ENCODE measurements at places on chromosomes 13 and 19.

DNA sequence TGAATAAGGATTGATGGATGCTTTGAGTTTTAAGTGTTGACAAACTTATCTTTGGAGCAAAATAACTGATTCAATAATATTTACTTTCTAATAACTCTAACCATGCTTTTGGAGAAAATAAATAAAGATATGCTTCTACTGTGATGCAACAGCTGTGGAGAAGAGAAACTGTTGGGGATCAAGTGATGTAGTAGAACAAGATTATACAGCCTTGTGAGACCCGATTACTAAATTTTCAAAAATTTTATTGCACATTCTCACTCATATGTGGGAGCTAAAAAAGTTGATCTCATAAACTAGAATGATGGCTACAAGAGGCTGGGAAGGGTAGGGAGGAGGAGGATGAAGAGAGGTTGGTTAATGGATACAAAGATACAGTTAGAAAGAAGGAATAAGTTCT, 85.5 kb upstream of the OXGR1 start:
- no peak for DNase-seq

DNA sequence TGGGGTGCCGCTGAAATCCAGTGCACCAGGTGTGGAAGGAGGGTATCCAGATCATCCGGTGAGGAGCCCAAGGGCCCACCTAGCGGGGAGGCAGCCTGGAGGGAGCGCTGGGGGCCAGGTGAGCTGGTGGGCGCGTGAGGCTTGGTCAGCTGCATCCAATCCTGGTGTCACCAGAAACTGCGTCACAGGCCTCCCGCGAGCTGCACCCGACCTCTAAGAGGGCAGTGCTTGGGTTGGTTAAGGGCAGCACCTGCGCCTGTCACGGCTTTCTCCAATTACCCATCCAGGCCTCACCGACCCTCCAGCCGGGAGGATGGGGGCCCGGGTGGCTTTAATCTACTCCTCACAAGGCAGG, 284 bp downstream of the RNF17 start:
- DNase-seq = no peak

GRCh38 chr13:50283017-50283416, 267.8 kb downstream of the KCNRG start:
- no peak for DNase-seq

GRCh38 chr19:45676851-45677263, 8.8 kb downstream of the GIPR start:
- no peak for DNase-seq

GRCh38 chr13:90293793-90294361, 1053.6 kb upstream of the MIR17HG start:
- DNase-seq = no peak

GRCh38 chr13:19950374-19950773, 8.2 kb upstream of the ZMYM2 start:
- DNase-seq = no peak

DNA sequence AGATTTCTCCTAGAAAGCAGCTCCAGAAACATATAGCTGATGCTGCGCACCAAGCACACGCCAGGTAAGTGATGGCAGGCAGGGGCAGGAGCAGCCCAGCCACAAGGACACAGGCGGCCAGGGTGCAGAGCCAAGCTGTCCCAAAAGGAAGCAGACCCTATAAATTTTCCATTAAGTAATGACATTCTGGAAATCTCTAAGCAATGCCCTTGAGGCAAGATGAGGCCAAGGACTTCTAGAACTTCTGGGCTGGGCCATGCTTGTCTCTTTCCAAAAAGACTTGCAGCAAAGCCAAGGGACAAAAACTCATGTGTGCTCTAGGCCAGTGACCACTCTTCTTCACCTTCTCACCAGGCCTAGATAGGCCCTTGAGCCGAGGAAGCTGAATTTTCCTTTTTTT, 42.2 kb upstream of the EPHX3 start:
- no peak for DNase-seq

- no peak for DNase-seq
Measured at GRCh38 chr13:95822303-95822702, 145.4 kb downstream of the DNAJC3 start.

DNA sequence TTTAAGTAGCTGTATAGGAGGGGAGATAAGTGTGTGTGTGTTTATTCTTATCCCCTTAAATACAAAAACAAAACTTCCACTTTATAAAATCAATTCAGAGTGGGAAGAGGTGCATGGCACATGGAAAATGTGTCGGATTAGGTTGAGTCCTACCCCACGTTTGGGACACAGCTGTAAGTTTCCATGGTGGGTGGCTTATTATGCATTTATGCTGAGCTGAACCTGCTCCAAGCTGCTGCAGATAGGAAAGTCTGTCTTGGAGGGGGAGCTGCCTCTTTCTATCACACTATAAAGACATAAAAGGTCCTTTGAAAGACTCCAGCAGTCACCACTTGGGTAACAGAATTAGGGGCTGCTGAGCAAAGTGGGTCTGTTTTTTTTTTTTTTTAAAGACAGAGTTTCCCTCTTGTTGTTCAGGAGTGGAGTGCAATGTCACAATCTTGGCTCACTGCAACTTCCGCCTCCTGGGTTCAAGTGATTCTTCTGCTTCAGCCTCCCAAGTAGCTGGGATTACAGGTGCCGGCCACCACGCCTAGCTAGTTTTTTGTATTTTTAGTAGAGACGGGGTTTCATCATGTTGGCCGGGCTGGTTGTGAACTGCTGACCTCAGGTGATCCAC, 15.2 kb downstream of the ACTN4 start:
- no peak for DNase-seq

GRCh38 chr19:19105365-19106055, 32.8 kb downstream of the TMEM161A start:
- no peak for DNase-seq

GRCh38 chr13:85659493-85659892, 139.7 kb downstream of the SLITRK6 start:
- DNase-seq = no peak

DNA sequence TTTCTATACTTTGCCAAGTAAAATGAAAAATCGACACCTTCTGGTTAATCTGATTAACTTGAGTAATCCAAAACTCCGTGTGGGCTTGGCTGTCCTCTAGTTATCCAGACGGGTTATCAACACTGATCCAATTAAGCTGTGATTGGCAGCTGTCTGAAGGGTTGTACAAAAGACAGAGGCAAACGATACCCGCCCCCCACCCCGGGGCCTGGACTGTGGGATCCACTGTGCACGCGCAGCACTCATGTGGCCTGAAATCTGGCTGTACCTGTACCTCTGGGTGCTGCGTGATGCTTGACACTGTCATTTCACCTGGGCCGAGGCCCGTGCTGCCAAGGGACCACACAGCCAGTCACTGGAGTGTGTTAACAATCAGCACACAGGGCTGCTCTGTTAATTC, 53.5 kb downstream of the COL4A2 start:
- no peak for DNase-seq

DNA sequence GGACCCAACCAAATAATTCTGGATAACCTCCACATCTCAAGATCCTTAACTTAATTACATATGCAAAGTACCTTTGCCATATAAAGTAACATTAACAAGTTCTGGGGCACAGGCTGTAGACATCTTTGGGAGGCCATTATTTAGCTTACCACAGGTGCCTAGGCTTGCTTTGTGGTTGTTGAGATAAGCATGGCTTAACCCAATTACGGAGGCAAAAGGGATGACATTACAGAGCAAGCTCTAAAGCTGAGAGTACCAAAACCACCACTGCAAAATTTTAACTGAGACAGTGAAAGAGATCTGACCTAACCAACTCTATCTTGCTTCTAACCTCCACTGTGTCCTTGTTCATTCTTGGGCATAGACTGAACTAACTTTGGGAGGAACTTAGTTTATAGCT, 502.9 kb upstream of the ATXN8OS start:
- no peak for DNase-seq

DNA sequence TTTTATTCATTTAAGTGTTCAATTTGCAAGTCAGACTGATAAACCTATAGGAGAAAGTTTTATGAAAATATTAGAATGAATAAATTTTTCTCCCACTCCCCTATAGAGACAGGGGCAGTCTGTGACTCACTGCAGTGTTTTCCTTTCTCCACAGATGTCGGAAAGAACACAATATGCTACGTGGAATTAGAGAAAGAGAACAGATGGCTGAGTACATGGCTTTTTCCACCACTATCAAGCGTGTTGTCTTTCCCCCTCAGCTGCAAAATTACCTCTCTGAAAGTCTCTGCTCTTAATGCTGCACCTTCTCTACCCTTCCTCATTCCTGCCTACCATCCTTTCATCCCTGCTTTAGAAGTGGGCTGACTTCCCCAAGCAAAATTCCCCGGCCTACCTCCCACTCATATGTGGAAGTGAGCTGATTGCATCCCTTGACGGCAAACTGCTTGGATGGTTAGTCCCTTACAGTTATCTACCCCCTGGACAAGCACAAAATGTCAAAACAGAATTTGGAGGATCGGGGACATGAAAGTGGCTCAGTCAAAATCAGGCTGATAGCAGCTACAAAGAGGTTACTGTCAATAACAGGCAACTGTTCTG, 30.0 kb downstream of the FLT1 start:
- DNase-seq = no peak

GRCh38 chr19:9615844-9616243, 5.2 kb downstream of the ZNF561 start:
- no peak for DNase-seq

DNA sequence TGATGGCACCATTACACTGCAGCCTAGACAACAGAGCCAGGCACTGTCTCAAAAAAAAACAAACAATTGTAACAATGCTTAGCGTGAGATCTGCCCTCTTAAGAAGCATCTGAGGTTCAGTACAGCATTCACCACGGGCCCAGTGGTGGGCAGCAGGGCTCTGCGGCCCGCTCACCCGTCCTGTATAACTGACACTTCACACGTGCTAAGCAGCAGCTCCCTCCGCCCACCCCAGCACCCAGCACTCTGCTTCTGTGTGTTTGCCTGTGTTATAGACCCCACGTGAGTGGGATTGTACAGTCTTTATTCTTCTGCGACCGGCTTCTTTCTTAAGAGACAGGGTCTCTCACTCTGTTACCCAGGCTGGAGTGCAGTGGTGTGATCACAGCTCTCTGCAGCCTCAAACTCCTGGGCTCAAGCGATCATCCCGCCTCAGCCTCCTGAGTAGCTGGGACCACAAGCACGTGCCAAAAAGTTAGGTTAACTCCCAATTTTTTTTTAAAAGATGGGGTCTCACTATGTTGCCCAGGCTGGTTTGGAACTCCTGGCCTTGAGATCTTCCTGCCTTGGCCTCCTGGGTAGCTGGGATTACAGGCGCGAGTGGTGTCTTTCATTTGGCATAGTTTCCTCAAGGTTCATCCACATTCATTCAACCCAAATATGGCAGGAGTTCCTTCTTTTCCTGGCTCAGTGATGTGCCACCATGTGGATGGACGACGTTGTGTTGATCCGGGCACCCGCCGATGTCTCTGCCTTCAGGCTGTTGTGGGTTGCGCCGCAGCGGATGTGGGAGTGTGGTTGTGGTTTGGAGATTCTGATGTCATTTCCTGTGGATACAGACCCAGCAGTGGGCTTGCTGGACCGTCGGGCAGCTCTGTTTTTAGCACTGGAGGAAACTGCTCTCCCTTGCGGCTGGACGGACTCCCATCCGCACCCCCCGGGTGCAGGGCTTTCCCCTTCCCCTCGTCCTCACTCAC, 170.0 kb downstream of the KDM4B start:
- DNase-seq = no peak

DNA sequence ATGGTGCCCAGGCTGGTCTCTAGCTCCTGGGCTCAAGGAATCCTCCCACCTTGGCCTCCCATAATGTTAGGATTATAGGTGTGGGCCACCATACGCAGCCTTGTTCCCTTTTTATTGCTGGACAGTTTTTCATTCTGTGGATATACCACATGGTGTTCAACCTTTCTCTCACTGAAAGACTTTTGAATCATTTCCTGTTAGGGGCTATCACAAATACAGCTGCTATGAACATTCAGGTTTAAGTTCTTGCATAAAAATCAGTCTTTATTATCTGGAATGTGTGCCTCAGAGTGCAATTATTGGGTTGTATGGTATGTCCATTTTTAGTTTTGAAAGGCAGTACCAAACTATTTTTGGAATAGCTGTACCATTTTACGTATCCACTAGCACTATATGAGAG, 647.2 kb downstream of the LIG4 start:
- no peak for DNase-seq

- no peak for DNase-seq
Measured at GRCh38 chr19:14632286-14632685, 42.4 kb downstream of the ADGRE3 start.

DNA sequence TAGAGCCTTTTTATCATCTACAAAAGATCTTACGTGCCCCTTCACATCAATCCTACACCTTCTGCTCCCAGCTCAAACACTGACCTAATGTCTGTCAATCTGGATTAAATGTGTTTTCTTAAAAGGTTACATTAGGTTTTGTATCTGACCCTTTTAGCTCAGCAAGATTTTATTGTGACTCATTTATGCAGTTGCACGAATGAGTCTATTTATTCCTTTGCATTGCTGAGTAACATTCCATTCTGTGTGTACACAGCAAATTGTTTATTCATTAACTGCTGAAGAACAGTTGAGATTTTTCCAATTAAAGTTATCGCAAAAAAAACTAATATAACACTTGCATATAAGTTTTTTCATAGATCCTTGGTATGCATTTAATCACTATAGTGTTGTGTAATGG, 253.9 kb upstream of the GPC6 start:
- DNase-seq = no peak

DNA sequence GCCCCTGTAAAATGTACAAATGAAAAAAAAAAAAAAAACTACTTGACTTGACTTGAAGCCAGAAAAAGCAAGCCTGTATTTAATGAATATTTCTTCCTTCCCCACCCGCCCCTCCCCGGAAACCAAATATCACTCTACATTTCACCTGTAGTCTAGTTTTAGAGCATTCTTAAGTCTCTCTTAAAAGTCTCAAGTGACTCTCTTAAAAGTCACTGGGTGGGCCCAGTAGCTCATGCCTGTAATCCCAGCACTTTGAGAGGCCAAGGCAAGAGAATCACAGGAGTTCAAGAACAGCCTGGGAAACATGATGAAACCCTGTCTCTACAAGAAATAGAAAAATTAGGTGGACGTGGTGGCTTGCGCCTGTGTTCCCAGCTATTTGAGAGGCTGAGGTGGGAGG, 72.0 kb downstream of the TSC22D1 start:
- no peak for DNase-seq

- DNase-seq = no peak
Measured at GRCh38 chr13:101289764-101290163, 126.5 kb downstream of the NALCN start.

DNA sequence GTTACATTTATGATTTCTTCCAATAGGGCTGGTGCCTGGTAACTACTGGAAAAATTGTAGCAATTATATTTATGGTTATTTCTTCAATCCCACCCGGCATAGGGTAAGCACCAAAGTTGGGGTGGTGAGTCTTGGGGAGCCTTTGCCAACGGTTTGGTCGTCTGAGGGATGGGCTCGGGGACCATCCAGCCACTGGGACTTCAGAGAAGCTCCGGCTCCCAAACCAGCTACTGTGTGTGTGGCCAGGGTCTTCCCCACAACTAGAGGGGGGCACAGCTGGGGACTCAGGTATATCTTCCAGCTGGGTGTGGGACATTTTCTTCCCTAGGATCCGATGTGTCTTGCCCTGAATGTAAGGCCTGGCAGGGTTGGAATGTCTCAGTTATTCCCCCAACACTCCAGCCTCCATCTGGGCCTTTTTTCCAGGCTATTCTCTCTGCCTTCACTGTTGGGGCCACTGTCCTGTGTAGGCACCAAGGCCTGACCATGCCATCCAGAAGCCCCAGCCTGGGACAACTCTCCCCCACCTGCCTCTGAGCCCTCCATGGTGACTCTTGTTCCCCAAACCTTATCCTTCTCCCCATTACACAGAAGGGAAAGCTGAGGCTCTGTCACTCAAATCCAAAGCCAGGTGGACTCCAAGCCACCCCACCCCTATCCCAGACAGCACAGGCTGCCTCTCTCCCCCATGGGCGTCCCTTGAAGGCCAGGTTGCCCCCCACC, 1.1 kb upstream of the IFI30 start:
- DNase-seq = no peak

- DNase-seq = no peak
Measured at GRCh38 chr19:54317108-54317964, 4.4 kb upstream of the LILRA5 start.

Data from cortex of kidney (tissue), 1 donor.